Bone marrow (tissue), 2 donors: ENCODE measurements at places on chromosomes 3 and 15.

DNA sequence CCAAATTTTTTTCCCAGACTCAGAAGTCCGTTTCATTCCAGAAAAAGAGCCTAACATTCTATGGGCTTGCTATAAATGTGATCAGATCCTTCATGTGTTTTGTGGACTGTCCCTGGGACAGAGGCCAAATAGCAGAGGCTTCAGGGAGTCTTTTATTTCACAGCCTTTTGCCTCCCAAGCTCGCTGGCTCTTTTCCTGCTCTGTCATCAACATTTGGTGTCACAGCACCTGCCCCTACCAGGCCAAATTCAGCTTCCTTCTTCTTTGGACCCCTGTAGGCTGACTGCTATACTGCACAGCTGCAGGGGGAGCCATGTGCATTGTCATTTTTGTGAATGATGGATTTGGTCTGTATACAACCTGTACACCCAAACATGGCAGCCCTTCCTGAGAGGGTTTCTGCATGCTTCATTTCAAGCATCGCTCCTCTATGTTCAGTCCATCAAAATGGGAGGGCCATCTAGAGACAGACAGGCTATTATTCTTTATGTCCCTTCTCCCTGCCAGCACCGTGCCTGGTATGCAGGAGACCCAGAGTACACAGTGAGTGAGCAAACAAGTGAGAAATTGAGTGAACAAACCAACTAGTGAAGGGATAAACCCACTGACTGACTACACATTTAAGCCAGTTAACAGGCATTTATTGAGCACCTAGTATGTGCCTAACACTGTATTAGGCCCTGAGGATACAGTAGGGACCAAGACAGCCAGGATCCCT, 17.9 kb upstream of the RPP14 start:
- no peak for DNase-seq

- no peak for DNase-seq
These were observed 153.9 kb downstream of the APBA2 start for GRCh38 chr15:29039466-29040369.

- no peak for DNase-seq
These were observed 2.5 kb downstream of the RCCD1 start for GRCh38 chr15:90957031-90957790.

DNA sequence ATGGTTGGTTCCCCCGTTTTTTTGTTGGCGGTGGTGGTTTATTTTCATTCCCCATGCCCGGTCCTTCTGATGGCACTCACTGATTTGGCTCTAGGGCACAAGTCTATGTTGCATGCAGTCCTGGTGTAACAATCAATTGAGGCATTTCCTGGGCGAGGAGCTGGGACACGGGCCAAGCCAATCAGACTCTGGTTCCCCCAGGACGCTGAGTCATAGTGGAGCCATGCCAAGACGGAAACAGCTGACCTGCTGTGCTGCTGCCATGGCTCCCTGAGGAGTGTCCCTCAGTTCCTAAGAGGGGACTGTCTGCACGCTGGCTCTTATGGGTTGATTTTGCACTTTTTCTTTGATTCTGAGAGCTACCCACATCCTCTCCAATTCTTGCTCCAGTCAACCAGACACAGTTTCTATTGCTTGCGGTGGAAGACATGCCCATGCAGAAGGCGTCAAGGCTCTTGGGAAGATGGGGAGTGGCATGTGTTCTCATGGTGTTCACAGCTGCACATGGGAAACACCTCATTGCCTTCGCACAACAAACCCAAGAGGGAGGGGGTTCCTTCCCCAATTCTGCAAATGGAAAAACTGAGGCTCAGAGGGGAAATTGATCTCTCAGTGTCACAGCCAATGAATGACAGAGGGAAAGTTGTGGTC, 28.3 kb upstream of the ALDH1L1 start:
- DNase-seq, result no peak

DNA sequence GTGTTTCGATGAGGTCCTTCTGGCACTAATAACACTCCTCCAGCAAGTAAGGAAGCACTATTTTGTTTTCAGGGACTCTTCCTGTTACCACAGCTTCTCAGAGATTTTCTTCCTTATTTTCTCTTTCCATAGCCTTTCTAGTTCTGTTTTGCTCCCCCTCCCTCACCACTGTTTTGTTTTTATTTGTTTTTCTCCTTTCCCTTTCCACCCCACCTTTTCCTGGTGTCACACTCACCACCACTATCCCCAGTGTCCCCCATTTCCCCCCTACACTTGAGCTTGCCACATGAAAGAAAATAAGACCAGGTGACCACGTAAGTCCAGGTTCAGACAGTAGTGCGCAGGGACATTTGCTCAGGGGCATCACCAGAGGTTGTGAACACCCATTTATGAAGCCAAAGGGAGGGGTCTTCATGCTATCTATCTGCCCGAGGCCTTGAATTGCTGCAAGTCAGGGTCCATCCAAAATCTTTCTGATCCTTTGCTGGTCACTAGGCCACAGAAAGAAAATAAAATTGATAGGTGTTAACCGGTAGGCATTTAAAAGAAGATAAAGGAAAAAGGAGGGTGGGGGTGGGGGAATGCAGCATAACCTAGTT, 1.4 kb upstream of the RFTN1 start:
- no peak for DNase-seq

- no peak for DNase-seq
These were observed 315.6 kb upstream of the ATP10A start for GRCh38 chr15:26178640-26179220.

- DNase-seq, result no peak
These were observed 127.0 kb downstream of the KLHL25 start for GRCh38 chr15:85667491-85668424.

DNA sequence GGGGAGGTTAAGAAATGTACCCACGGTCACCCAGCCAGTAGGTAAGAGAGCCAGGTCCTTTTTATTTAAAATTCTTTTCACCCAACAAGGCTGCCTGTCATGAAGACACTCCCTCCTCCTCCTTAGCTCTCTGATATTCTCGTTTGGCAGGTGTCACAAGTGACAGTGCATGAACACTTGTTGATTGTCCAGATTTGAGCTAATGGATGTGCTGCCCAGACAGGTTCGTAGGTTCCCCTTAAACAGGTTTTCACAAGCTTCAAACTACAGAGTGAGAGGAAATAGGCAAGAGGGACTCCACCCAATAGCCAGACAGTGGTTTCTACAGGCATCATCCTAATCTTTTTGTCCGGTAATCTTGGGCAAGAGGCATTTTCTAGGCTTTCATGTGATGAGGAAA, 32.2 kb downstream of the ATP13A4 start:
- no peak for DNase-seq

DNA sequence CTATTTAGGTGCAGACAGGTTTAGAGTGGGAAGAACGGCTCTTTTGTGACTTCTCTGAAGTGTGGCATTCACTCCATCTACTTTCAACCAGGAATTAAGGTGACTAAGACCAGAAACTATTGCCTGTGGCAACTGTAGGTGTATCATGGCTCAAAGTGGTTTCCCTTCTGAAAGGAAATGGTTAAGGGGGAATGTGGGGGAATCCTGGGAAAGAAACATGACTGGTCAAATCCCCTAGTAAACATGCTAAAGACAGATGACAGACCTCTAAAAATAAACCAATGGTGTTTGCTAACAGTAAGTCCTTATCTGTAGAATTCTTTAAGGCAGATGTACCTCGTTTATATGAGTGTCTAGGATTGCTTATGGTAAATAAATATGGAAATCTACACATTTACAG, 56.9 kb downstream of the MEGF11 start:
- DNase-seq, result no peak

- DNase-seq, result no peak
These were observed 293.3 kb downstream of the MEX3B start for GRCh38 chr15:81752546-81752942.

DNA sequence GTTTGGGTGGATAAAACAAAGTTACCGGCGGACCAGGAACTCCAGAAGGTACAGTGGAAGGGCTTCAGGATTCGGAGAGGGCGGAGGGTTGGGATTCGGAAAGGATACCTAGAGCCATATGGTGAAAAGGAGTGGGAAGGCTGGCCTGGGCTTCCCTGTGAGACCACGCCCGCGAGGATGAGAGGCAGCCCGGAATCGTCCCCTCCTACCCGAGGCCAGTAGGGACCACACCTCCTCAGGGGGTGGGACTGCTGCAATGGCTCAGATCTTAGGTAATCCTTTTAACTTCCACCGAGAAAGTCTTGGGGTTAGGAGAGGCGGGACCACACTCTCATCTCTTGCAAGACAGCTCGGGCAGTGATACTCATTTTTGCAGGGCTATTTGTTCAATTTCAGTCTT, 511.3 kb downstream of the OCA2 start:
- DNase-seq, result no peak

- DNase-seq, result no peak
These were observed 46.7 kb upstream of the BCHE start for GRCh38 chr3:165883863-165884478.

DNA sequence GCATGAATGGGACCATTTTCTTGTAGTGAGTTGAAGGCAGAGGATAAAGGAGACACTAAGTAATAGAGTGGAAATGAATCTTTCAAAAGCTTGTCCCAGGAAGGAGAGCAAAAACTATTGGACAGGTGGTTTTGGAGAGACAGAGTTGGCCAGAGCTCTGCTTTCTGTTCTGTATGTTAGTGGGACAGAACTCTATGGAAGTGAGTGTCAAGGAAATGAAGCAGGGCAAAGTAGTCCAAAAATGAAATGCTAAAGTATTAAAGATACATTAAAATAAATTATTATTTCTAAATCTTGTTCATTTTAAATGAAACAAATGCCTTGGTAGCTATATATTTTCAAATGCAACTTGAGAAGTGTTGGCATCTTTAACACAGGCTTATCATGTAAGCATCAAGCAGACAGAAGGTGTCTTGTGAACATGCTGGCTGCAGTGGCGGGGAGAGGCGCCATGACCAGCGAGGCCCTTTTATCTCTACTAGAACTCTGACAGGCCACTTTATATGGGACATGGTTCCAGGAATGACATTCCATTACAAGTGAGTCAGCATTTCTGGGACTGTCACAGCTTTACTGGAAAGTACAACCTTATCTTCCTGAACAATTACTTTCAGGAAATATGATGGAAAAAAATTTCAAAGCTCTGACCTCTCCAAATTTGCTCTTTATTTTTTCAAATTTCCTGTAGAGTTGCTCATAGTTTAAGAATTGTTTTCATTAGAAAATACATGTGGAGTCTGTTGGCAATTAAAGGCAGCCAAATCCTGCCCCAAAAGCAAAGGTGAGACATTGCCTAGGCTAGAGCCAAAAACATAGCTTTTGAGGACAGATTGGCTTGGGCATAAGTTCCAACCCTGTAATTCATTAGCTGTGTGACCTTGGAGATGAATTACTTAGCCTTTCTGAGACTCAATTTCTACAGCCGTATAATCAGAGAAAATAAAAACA, 106.5 kb downstream of the ECT2 start:
- no peak for DNase-seq

DNA sequence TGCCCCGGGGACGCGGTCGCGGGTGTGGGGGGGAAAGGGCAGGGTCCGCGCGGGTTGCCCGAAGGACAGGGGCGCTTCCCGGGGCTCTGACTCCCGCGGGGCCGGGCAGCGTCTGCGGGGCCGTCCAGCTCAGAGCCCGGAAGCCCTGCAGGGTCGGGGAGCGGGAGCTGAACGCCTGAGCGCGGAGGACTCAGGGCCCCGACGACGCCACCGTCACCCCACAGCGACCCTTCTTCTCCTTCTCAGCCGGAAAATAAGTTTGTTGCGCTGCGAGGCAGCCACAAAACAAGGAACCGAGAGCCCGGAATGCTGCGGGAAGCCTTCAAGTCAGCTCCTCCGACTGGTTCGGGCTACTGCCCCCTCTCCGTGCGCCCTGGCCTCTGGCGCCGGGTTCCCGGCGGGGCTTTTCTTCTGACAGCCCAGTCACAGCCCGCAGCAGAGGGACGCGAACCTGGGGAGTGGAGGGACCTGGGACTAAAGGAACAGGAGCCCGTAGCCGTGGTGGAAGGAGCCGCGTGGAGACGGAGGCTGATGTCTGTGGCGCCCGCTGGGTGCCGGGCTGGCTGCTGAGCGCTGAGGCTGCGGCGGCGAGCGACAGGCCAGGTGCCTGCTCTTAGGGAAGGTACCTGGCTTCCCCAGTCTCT, 484 bp downstream of the CNTN4 start:
- no peak for DNase-seq

DNA sequence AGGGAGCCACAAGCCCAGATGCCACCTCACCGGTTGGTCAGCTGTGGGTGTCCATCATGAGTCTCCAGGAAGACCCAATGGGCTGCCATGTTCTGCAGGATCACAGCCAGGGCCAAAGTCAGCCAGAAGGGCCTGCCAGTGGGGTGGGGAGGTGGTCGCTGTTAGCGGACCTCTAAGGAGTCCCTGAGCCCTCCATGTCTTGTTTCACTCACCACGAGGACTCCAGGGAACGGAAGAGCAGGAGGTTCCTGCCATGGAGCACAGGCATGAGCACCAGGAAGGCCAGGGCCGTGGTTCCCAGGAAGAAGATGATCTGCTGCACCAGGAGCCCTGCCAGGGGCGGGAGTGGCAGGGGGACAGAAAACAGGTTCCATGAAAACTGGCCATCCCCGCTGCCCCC, 8.6 kb downstream of the ISLR start:
- DNase-seq, result no peak

DNA sequence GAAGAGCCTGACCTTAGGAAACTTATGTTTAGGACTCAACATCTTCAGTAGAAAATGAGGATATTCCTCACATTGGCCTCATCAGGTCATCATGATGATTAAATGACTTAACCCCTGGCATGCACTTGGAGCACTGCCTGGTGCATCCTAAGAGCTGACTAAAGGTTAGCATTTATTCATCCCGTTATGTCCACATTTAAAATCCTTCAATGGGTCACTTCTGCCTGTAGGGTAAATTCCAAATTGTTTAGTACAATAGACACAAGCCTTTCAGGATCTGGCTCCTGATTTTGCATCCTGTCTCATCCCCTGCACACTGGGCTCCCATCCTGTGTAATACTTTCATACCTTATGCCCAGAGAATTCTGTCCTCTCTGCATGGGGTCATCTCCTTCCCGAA, 195.2 kb upstream of the MCTP2 start:
- no peak for DNase-seq

DNA sequence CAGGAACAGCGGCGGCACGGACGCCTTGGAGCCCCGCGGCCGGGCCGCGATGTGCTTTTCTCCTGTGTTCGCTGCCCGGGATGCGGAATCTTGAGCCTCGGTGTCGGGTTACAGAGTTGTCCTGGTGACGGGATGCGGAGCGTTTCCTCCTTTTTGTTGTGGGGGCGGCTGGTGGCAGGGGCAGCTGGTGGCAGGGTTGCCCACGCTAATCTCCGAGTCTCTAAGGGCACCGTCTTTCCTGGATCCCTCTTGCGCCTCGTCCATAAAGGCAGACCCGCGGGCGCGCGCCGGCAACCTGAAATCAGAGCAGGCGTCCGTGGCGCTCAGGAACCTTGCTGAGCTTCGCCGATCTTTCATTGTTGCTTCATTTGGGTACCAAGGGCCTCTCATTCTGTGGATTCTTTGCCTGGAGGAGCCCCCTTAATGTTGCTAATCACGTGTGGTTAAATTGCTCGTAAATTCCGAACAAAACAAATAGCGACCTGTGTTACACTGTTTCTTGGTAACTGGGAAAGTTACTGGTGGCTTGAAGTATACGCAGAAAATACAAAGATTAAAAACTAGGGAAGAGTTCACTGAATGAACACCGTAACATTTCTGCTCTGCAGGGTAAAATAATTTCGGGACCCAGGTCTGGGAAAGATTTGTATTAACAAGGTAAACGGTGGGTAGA, 844 bp upstream of the PFN2 start:
- DNase-seq, result no peak
